SW 1271 (cell line): ENCODE measurements at places on chromosomes 7 and 10.
A peak's percentile ranks its signal among the peaks of the same experiment; 100 is the strongest.

GRCh38 chr7:80781561-80781979 lies 137.3 kb downstream of the SEMA3C start:
- DNase-seq, result no peak

DNA sequence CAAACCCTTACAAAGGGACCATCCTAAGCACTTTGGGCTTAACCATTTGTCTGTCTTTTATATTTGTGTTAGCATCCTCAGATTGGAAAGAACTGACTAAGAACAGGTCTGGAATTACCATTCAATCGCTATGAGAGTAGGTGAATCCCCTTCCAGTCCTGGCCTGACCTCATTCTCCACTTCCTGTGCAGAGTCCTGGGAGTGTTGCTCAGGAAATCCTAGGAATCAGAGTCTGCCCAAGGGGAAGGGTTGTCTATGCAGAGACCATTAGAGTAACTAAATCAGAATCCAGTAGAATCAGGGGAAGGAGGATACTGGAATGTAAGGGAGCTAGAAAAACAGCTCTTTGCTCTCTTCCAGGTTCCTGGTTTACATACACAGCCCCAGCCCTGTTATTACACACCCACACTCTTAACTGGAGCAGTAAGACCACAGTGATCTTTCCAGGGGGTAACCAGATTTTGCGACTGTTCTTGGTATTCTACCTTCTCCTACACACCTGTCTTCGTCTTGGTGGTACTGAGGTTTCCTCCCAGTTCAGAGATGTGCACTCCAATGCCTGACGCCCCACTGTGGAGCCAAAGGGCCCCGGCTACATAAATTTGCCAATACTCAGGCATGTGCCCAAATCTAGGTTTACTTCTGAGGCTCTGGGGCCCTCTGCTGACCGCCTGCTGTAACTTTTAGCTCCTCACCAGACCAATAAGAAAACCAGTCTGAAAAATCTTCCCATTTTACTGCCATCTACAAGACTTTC lies 103.7 kb downstream of the RNF216 start:
- DNase-seq, result peak; percentile 75

GRCh38 chr10:89637113-89637512 lies 7.9 kb downstream of the PANK1 start:
- DNase-seq, result no peak

DNA sequence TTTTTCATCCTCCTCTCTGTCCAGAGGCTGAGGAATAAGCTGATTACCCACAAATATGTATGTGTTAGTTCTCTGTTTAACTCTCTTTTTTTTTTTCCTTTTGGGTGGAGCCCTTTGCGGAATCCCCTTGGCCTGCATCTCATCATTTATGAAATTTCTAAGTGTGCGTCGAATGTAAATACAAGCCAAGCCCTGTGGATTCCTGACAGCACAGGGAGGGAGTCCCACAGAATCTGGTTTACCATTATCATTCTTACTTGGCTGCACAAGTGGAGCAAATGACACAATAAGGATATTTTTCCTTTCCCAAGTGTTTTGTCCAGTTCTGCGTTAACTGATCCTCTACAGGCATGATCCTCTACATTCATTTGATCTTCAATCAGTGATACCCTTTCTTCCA lies 11.4 kb downstream of the STK31 start:
- no peak for DNase-seq

DNA sequence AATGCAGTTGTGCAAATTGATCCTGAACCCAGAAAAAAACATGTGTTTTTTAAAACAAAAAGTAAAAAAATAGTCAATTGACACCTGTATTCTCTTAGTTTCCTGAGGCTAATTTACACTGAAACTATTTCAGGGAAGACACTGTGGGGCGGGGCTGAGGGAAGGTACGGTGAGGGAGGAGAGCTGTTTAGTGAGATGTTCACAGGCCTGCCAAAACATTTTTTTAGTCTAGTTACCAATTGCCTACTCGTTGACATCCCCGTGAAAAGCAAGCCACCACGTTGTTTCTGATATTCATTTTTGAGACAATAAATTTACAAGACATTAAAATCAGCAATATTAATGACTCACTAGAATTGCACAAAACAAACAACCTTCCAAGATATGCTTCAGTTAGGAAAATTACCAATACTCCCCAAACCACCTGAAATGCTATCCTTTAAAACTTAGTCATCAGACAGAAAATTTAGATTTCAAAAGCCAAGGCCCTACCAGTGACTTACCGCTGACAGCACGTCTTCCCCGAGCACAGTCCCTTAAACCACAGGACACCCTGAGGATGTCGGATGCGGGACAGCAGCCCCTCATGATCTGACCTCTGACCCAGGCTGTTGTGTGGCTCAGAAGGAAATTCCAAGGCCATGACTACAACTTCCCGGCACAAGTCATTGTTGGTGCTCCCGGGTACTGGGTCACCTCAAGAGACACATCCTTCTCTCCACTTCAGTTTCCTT lies 279.2 kb downstream of the PRPF18 start:
- peak; percentile 64 for DNase-seq
